ENCODE measurements at places on chromosomes 7 and 10.

GRCh38 chr7:8536431-8536830, 103.0 kb downstream of the NXPH1 start:
- DNase-seq: no peak

DNA sequence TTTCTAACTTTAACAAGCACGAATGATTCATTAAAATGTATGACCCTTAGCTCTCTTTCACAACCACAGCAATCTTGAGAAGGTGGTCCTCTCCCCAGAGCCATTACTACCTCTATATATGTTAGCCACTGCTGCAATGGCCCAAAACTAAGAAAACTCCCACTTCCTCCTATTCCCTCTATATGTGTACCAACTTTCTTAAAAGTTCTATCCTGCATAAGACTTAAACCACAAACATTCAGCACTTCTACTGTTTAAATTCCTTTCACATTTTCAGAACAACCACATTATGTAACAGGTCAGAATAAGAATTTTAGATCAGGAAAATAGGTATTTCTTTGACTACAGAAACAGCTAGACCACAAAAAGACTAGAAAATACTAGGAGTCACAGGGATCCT, 36.2 kb downstream of the WASL start:
- no peak for DNase-seq

GRCh38 chr7:77626586-77627308, 69.5 kb upstream of the RSBN1L start:
- DNase-seq: no peak

- no peak for DNase-seq
These were observed 594.2 kb downstream of the DNAJB6 start for GRCh38 chr7:157930926-157931466.

GRCh38 chr7:71327946-71328345, 196.0 kb downstream of the GALNT17 start:
- DNase-seq: no peak

DNA sequence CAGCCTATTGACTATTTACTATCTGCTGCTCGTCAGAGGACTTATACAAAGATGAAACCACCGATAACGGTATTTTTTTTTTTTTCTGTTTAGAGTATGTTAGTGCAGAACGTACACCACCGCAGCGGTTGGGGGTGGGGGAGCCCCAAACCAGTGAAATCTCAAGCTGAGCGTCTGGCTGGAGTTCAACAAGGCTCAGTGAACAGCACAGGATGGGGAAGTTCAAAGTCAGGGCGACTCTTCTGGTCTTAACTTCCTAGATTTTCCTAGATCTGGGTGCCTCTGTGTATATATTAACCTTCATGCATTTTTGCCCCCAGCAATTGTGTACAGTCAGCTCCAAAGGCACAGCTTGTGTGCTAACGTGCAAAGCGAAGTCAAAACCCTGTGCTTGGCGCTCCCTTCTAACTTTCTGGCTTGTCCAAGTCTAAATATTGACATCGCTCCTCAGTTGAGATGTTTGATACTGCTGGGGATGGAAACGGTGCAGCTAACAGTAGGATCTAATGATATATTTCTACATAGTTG, 1.1 kb downstream of the RHOBTB1 start:
- no peak for DNase-seq

Data from activated gamma-delta T cell treated with anti-CD3 and anti-CD28 coated beads, Interleukin-2, amount 50 U/mL, for 16 hours (primary cell).